NCI-H187 (cell line): ENCODE measurements at places on chromosomes 3 and 15.

DNA sequence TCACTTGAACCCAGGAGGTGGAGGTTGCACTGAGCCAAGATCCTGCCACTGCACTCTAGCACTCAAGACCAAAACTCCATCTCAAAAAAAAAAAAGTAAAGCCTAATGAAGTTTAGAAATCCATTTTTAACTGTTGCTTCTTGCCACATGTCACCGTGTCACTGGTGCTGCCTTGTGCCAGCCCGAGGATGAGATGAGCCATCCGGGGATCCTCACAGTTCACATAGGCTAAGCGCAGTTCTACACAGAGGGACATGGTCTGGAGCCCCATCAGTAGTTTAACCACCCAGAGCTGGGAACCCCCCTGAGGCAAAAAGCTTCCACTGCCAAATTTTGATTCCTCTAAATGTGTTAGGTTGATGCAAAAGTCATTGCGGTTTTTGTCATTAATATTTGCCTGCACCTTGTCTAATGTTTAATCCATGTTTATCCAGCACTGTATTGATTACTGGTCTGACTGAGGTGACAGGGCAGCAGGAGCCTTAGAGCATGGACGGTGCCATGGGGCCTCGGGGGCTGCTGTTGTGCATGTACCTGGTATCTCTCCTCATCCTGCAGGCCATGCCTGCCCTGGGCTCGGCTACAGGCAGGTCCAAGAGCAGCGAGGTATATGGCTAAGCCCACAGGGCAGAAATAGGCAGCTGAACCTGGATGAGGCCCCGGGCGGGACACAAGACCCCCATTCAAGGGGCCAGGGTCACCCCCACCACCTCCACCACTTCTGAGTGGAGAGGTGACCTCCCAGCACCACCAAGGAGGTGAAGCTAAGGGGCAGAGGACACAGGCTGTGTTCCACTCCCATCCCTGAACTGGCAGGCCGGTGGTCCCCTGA lies at the start of gene ITIH1:
Gene ITIH1 (plus strand): TSS at position 473 of the 832 bp plus-strand sequence. CDS start 17 bp downstream, at position 490.
- DNase-seq: no peak

- peak; percentile 61 for DNase-seq
Observed at GRCh38 chr15:26891448-26892181, 24.8 kb downstream of the GABRA5 start.

DNA sequence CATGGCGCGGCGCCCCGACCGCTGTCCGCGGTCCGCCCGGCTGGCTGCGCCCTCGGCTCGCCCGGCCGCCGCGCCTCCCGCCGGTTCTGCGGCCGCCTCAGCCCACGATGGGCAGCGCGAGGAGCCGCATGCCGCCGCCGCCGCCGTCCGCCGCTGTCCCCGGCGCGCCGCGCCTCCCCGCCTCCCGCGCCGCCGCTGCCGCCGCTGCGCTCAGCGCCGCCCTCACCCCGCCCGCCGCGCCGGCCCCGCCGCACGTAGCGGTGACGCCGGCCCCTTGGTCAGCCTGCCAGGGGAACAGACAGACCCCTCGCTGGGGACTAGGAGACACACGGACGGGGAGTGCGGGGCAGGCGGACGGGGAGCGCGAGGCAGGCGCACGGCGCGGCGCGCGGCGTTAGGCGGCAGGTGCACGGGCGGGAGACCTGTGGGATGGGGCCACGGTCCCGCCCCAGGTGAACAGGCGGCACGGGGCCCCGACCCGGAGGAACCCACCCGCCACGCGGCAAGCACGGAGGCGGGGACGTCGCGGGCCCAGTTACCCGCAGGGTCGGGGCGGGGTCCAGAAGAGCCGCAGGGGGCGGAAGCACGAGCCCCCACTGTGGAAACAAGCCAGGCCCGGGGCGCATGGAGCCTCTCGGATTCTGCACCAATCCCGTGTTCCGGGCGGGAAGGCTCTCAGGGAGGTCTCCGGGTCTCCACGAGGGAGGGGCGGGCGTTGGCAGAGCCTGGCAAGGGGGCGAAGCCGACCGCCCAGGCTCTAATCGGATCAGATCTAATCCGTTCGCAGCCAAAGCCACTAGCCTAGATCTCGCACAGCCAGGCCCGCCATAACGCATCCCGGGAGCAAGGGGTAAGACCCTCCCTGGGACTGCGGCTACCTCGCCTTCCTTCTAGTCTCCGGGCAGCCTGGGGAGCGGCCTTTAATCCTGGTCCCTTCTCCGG lies at the start of gene CSPG5:
Gene CSPG5 (minus strand): TSS at position 175 of the 942 bp plus-strand sequence. CDS start 172 bp downstream, at position 3.
- no peak for DNase-seq

- no peak for DNase-seq
Observed at GRCh38 chr3:66789580-66790237, 208.4 kb upstream of the KBTBD8 start.

DNA sequence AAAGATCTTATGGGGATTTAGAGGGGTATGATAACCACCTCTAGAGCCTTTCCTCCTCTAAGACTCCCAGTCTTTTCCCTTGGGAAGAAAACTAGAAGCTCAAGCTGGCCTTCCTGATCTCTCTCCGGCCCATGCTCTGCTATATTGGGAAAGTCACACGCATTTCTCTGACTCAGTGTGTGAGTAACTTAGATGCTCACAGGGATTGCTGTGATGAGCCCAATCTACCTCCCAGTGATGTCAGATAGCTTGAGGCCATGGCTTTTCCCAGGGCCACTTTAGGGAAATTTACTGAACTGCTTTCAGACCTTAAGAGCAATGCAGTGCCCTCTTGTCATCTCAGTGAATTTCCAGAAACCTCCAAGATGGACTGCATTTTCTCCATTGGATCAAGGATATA lies 8.6 kb upstream of the ST8SIA2 start:
- no peak for DNase-seq

DNA sequence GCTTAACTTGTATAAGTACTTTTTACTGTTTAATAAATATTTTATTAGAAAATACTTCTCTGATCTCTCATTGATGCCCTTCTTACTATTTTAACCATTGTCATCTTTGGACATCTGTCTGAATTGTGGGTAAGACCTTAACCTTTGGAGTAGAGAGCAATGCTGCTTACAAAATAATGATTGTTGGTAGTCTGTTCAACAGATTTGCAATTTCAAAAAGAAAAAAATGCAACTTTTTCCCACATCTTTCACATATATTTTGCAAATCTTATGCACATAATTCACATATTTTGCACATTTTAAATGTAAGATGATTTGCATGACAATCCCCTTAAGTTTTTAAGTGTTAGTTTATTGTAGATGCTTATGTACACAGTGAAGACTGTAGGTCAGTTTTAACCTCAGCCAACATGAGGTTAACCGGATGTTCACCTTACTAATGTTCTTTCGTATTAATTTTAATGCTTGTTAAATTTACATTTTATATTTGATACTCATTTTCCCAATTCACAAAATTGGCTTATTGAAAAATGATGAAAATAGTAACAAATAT lies 16.7 kb downstream of the C3orf38 start:
- no peak for DNase-seq

- DNase-seq: no peak
Observed at GRCh38 chr3:142898346-142899213, 9.7 kb upstream of the PCOLCE2 start.

DNA sequence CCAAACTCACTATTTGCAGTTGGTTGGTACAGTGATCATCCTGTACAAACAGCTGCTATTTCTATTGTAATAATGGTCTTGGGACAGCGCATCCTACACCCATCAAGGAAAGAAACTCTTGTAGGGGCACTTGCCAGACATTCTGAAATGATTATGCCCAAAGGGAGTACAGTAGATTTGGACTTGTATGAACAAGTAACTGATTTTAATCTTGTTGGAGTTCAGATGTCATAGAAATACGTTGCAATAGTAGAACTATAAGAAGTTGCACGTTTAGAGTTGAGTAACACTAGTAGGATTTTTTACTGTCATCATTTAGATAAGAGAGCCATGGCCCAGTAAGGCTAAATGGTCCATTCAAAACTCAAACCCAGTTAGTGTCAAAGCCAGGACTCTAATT lies 192.8 kb downstream of the SATB1 start:
- DNase-seq: no peak

GRCh38 chr3:145760036-145760435 lies 400.9 kb downstream of the PLOD2 start:
- no peak for DNase-seq

DNA sequence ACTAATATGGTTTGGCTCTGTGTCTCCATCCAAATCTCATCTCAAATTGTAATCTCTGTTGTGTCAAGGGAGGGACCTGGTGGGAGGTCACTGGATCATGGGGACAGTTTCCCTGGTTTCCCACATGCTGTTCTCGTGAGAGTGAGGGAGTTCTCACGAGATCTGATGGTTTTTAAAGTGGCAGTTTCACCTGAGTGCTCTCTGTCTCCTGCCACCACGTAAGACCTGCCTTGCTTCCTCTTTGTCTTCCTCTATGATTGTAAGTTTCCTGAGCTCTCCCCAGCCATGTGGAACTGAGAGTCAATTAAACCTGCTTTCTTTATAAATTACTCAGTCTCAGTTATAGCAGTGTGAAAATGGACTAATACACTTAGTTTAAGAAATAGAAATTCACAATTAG lies 228.9 kb downstream of the CD47 start:
- DNase-seq: no peak

DNA sequence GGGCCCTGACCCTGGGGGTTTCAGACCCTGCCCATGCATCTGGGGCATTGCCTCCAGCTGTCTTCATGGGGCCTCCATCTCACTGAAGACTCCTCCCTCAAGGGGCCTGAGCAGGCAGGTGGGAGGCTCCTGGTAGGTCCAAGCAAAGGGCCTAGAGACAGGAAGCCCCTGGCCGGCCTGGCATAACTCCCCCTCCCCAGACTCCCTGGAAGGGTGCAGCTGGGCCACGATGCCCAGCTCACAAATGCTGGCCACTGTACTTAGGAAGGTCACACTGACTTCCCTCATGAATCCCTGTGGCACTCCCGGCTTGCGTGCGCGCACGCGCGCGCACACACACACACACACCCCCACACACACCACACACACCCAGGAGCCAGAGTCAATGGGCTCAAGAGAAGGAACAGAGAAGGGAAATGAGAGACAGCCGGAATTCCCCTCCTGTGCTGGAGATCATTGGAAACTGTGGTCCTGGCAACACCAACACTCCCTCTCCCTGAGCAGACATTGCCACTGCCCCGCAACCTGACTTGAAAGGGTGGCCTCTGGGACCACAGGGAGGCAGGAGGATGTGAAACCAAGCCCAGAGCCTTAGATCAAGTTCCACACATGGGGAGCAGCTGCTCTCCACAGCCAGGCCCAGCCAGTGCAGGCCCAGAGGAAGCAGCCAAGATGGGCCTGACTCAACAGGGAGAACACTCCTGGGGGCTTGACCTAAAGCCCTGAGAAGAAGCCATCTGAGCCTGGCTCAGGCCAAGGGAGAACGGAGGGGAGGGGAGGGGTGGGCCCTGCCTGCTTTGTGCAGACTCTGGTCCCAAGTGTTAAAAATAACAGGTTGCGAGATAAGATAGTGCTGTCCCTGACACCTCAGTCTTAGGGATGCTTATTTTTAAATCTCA lies 69.7 kb downstream of the SCN5A start:
- DNase-seq: no peak

DNA sequence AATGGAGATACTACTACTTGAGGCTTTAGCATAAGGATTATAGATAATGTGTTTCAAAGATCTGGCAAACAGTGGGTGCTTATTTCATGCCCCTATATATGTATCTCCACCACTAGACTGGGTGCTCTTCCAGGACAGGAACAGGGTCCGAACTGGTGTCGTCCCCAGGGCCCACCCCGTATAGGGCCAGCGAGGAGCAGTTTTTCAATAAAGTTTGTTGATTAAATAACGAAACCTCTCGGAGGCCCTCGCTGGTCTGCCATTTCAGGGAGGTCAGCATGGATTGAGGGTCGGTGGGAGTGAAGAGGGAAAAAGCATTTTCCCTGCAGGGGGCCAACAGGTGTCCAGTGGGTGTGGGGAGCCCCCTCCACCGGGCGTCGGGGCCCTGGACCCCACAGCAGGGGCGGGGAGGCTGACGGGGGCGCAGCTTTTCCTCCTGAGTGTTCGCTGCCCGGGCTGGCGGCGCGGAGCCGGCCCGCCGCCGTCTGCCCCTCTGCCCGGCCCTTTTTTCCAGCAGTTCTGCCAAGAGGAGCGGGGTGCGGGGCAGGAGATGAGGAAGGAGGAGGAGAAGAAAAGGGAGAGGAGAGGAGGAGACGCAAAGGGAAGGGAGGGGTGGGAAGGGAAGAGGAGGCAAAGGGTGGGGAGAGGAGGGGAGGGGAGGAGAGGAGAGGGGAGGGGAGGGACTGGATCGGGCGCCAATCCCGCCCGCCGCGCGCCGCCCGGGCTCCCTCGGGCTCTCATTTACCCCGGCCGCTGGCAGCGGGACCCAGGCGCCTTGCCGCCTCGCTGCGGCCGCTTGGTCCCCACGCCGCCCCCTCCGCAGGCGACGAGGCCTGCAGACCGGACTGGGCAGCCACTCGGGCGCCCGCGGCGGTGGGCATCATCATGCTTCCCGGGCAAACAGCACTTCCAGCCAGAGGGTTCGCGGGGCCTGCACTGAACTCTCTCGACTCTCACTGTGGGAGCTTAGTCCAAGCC lies 66.3 kb downstream of the ISG20 start:
- no peak for DNase-seq

DNA sequence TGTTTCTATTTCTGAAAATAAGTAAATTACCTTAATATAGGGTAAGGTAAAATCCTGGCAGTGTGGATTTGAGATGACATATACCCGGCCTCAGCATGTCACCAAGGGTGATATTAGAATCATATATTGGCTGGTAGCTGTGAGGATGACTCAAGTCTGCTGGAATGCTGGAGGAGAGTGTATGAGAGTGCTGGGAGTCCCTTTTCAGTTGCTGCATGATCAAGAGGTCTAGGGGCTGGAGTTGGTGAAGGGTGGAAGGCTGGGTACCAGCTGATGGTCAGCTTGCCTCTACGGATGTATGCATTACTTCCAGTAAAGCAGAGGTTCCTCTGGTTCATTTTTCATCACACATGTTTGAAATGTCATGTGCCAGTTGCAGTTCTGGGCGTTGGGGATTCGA lies 40.6 kb downstream of the SLC25A26 start:
- no peak for DNase-seq

- no peak for DNase-seq
Observed at GRCh38 chr3:196519718-196520082, 4.6 kb upstream of the SMCO1 start.

DNA sequence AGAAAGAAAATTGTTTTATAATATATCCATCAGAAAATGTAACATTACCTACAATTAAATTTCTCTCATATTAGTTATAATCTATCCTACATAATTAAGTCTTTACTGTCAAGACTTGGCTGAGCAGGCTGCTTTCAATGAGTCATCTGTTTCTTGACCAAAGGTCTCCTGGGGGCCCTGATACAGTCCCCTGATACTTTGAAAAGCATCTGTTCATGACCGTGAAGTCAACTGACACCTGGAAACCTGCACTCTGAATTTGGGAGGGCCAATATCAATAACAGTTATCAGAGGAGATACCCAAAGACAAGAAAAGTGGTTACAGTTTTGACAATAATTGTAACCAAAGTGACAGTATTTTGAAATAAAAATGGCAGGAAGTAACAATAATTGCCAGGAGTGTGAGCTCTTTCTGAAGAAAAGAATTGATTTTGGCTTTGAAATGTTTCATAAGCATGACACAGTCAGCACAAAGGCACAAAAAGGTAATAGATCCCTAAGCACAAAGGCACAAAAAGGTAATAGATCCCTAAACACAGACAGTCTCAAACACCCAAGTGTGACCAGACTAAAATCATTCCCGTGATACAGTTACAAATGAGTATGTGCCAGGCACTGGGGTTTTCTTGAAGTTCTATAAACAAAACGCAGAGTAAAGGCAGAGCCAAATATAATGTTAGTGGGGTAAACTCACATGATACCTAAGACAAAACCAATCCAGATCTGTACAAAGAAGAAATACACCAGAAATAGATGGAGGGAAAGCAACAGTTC lies 260.7 kb downstream of the PLOD2 start:
- no peak for DNase-seq
